GM23248 (cell line): ENCODE measurements at places on chromosomes 12 and 14. TPM values are rescaled to one million over a fixed set of nuclear protein-coding genes. Genes with fewer than 3 reads are reported as not detected.

The SRRM4 gene
- not detected in 2 replicates for total RNA-seq

The AQP6 gene
- not detected in 2 replicates for total RNA-seq

The PRORP gene
- total RNA-seq: 18.2 and 32.7 TPM in 2 replicates

The HHIPL1 gene
- total RNA-seq: 11.3 and 19.2 TPM in 2 replicates

The NEMF gene
- 31.9 and 56.5 TPM in 2 replicates for total RNA-seq

The LRTM2 gene
- not detected in 2 replicates for total RNA-seq

The ACOT6 gene
- total RNA-seq: not detected in 2 replicates

The CNTN1 gene
- 0.32 and 0.51 TPM in 2 replicates for total RNA-seq

The LRRC10 gene
- total RNA-seq: not detected in 2 replicates

The CFAP54 gene
- 0.32 and 2.0 TPM in 2 replicates for total RNA-seq

The TAS2R50 gene
- 0.32 TPM in 1 of 2 replicates, not detected in the other for total RNA-seq

The HOXC9 gene
- 2.5 and 3.7 TPM in 2 replicates for total RNA-seq

The CABP1 gene
- not detected in 2 replicates for total RNA-seq

The GPR33 gene
- total RNA-seq: not detected in 2 replicates

The TAS2R19 gene
- total RNA-seq: 2.6 and 3.7 TPM in 2 replicates

The TSPAN19 gene
- total RNA-seq: not detected in 2 replicates

The BEGAIN gene
- total RNA-seq: 0.11 and 1.4 TPM in 2 replicates

The KLRG1 gene
- not detected in 2 replicates for total RNA-seq

The RNASE1 gene
- not detected in 2 replicates for total RNA-seq

The RILPL2 gene
- total RNA-seq: 2.5 and 2.8 TPM in 2 replicates

The EIF2B2 gene
- 18.6 and 40.6 TPM in 2 replicates for total RNA-seq

The CDKL1 gene
- total RNA-seq: 1.1 and 5.0 TPM in 2 replicates

The TMEM229B gene
- total RNA-seq: 0.65 and 1.1 TPM in 2 replicates

The ADCY6 gene
- 24.8 and 25.8 TPM in 2 replicates for total RNA-seq

The AMN gene
- total RNA-seq: not detected in 2 replicates

The CELA1 gene
- total RNA-seq: not detected in 2 replicates

The OAS3 gene
- total RNA-seq: 0.22 and 0.38 TPM in 2 replicates

The IQSEC3 gene
- not detected in 2 replicates for total RNA-seq

The GLIPR1 gene
- 272 and 303 TPM in 2 replicates for total RNA-seq

The CPNE6 gene
- not detected in 2 replicates for total RNA-seq

The GLT1D1 gene
- total RNA-seq: not detected in 2 replicates

The WDHD1 gene
- 6.3 and 9.6 TPM in 2 replicates for total RNA-seq

The CCDC38 gene
- total RNA-seq: under 0.01 TPM in 1 of 2 replicates, not detected in the other

The PLBD1 gene
- total RNA-seq: 0.51 and 0.65 TPM in 2 replicates

The IGF1 gene
- 1.4 and 2.9 TPM in 2 replicates for total RNA-seq

The CLEC4A gene
- total RNA-seq: not detected in 2 replicates

The COX8C gene
- not detected in 2 replicates for total RNA-seq

The FCF1 gene
- total RNA-seq: 28.7 and 39.2 TPM in 2 replicates

The PLA2G1B gene
- not detected in 2 replicates for total RNA-seq

The A2ML1 gene
- not detected in 2 replicates for total RNA-seq

The LDHB gene
- total RNA-seq: 464 and 478 TPM in 2 replicates
